B cell (primary cell): ENCODE measurements at places on chromosomes 3 and 15.
A peak's percentile ranks its signal among the peaks of the same experiment; 100 is the strongest.

- no peak for DNase-seq
Observed at GRCh38 chr3:115843206-115843605, 219.9 kb downstream of the GAP43 start.

DNA sequence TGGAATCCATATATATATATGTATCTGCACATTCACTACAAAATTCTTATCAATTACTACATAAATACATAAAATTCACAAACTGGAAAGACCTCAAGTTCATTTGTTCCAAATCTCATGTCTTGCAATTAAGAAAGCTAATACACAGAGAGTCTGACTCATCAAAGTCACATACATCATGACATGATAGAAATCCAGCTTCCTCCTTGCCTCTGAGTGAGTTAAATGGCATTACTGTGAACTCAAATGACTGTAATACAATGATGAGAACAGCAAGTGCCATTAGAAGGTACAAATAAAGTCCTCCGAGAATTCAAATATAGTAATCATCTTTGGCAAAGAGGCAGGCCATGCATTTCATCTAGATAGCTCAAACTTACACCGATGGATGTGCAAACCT lies 55.1 kb upstream of the AGTR1 start:
- no peak for DNase-seq

DNA sequence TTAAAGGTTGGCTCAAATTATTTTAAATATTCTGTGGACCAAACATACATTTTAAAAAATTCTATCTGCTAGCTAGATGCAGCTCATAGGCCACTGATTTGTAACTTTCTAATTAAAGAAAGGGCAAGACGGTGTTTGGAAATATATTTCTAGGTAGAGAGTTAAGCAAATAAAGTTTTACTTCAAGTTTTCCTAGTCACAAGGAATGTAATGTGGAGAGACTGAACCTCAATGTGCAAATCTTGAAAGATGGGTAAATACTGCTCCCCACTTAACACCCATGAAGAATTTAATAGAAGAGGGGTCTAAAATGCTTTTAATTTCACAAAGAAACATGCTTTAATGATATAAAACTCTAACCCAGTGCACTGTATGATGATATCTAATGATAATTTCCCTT lies 175.2 kb downstream of the TIGIT start:
- DNase-seq = no peak

DNA sequence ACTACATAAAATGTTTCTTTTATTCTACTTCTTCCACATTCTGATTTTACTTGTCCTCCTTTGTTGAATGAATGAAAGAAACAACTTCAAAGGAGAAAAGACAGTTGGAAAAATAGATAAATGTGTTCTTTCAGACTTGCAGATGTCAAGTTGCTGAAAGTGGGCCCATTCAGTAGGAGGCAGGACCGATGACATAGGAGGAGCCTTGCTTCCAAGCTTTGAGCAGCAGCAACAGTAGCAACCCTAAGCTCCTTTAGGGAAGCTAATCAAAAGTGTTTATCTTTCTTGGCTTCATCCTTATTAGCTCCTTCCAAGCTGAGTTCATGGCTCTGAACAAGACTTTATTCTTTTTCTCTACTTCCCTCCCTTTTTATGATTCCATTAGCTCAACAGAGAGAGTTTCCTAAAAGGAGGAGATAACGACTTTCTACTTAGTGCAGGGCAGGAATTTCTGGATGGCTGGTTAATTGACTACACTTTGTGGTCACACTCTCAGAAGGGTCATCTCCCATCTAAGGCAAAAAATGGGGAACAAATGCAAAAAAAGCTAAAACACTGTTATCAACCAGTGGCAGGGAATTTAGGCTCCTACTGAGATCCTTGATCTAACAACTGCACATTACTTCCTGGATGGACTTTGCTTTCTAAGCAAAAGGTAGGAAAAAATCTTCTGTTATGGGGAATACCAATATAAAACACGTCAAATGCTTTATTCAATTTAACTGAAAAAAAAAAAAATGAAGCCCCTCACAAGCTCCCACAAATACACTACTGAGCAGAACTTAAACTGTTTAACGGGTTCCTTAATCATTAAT lies 4.8 kb downstream of the MORC1 start:
- DNase-seq = no peak

DNA sequence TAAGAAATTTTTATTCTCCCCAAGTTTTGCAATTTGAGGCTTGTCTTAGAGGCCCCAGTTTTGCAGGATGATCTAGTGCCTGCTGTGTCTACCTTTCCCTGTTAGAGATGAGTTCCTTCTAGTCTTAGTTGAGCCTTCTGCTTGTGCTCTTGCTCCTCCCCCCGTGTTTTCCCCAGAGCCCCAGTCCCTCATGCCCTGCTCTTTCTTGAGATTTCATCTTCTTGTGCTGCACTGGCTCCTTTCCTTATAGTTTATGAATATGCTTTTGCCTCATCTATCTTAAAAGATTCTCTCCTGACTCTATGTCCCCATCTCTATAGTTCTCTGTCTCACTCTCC lies 4.7 kb downstream of the GAP43 start:
- no peak for DNase-seq

DNA sequence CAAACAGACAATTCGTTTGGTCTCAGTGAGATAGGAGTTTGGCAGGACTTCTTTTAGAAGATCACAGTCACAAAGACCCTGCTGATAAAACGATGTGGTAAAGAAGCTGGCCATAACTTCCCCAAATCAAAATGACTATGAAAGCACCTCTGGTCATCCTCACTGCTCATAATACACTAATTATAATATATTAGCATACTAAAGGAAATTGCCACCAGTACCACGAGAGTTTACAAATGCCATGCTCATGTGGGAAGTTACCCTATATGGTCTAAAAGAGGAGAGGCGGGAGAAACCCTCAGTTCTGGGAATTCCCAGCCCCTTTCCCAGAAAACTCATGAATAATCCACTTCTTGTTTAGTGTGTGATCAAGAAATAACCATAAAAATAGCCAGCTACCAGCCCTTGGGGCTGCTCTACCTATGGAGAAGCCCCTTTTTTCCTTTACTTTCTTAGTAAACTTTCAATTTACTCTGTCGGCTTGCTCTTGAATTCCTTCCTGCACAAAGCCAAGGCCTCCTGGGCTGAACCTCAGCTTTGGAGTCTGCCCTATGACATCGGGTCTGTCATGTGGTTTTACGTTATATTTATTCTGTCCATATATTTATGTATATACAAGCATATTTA lies 115.8 kb upstream of the IGSF10 start:
- DNase-seq = no peak

GRCh38 chr3:160876643-160877042 lies 120.6 kb downstream of the PPM1L start:
- no peak for DNase-seq

GRCh38 chr3:150787741-150788370 lies 24.9 kb upstream of the SIAH2 start:
- DNase-seq = peak; percentile 81
